ENCODE measurements at places on chromosomes 2 and 18.

DNA sequence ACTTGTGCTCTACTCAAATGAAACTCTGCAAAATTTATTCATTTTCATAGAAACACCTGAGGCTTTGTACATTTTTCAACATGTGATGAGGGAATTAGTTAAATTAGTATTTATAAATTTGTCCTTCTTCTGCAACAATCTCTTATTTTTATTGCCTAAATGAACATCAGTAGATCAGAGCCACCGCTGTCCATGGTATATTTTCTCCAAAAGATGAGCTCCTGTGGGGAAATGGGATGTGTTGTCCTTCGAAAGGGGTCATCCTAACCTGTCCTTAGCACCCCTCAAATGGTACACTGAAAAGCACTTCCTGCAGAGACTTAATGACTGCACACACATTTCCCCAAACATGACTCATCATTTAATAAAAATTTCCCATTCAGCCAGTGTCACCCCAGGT lies 714.6 kb downstream of the MBD2 start:
- no peak for DNase-seq

DNA sequence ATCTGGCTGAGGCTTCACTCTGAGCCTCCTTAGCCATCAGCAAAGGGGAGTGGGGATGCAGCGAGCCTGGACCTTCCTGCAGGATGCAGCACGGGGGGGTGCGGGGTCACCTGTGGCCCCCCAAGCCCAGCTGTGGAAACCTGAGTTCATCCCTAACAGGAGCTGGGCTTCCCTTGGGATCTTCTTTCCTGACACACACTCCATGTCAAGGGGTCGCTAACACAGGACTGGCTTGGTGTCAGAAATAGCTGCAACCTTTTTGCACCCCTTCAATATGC lies 174.7 kb downstream of the RTP5 start:
- DNase-seq = no peak

GRCh38 chr18:58128381-58129374 lies 84.7 kb downstream of the NEDD4L start:
- no peak for DNase-seq

DNA sequence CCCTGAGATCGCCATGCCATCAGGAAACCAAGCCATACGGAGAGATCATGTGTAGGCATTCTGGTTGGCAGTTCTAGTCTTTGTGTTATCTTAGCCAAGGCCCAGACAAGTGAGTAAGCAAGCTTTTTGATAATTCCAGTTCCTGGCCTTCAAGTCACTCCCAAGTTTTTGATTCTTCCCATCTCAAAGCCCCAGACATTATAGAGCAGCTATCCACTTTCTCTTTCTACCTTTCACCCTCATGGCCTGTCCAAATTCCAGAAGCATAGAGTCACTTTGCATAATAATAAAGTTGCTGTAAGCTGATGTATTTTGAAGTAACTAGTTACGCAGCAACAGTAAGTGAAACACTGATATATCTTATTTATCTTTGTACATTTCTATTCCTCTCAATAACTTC lies 26.8 kb upstream of the IL1RL1 start:
- no peak for DNase-seq

- DNase-seq = no peak
Measured at GRCh38 chr2:64145119-64145518, 899 bp upstream of the PELI1 start.

DNA sequence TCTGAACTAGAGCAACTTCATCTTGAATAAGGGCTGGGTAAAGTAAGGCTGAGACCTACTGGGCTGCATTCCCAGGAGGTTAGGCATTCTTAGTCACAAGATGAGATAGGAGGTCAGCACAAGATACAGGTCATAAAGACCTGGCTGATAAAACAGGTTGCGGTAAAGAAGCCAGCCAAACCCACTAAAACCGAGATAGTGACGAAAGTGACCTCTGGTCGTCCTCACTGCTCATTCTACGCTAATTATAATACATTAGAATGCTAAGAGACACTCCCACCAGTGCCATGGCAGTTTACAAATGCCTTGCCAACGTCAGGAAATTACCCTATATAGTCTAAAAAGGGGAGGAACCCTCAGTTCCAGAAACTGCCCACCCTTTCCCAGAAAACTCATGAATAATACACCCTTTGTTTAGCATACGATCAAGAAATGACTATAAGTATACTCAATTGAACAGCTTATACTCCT lies 109.1 kb downstream of the FIGN start:
- no peak for DNase-seq

DNA sequence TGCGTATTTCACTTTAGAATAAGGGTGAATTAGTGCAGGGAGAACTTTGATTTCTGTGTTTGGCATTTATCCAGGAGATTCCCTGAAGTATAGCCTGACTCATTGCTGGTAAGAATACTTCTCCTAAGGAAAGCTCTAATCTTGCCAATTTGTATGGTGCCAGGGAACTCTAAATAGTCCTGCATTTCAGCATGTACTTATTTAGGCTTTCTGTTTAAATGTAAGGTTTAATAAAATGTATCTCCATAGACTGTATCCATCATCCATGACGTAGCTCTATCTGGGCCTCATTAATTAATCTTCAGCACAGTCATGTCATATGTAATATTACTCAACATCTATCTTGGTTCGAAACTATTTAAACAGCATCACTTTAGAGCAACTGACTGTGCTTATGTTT lies 127.7 kb downstream of the DOK6 start:
- no peak for DNase-seq

DNA sequence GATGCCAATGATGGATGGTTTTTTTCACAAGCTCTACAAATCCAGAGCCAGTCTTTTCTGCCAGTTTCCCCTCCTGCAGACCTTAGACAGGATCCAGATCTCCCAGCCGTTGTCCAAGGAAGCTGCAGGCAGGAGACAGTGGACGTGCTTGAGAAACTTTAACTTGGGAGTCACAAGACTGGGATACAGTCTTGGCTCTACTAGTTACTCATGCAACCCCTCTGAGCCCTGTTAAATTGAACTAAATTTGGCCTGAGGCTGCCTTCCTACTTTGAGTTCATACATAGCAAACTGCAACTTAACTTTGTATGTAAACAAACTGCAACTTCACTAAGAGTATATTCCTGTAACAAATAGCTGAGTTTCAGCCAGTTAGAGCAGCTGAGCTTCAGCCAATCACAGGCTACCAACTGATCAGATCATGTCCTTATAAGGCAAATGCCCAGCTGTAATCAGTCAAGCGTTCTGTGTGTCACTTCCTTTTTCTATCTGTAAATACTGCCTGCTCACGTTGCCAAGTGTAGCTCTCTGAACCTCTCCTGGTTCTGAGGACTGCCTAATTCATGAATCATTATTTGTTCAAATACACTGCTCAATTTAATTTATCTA lies 140.9 kb downstream of the CAPN13 start:
- DNase-seq = no peak

- DNase-seq = no peak
Measured at GRCh38 chr2:97932975-97933662, 62.6 kb downstream of the TMEM131 start.

DNA sequence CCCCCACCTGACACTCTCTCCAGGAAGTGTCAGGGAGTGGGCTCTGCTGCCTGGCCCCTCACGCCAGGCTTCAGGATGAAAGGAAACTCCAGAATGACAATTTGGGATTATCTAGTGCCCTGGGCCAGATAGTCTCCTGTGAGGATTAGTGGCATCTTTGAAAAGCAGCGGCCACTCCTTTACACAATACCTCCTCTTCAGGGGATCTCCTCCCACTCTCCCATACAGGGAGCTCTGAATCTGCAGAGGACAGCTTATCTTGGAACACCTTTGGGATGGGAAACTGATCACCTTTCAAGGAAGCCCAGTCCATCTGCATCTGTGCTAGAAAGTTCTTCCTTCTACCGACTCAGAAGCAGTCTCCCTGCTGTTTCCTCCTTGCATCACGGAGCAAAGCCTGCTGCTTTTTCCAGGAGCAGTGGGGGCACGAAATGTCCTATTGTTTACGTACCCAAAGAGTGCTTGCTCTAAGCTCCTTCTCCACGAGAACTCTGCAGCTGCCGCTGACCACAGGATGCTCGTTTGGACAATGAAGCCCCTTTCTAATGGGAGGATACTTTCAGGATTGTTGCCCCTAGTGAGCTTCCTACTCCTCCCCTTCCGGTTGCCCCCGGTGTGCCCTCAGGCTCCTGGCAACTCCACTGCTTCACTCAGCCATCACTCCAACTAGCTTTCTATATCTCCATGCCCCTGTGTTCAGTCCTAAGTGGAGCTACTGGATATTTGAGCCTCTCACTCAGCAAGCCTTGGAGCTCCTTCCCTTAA lies 31.5 kb downstream of the SIX3 start:
- no peak for DNase-seq

- DNase-seq = no peak
Measured at GRCh38 chr2:108923019-108923700, 65.9 kb downstream of the EDAR start.

- DNase-seq = no peak
Measured at GRCh38 chr18:9293948-9294347, 40.6 kb upstream of the TWSG1 start.

- no peak for DNase-seq
Measured at GRCh38 chr18:9577361-9577760, 37.0 kb downstream of the PPP4R1 start.

- DNase-seq = no peak
Measured at GRCh38 chr2:12347066-12347493, 369.7 kb upstream of the TRIB2 start.

DNA sequence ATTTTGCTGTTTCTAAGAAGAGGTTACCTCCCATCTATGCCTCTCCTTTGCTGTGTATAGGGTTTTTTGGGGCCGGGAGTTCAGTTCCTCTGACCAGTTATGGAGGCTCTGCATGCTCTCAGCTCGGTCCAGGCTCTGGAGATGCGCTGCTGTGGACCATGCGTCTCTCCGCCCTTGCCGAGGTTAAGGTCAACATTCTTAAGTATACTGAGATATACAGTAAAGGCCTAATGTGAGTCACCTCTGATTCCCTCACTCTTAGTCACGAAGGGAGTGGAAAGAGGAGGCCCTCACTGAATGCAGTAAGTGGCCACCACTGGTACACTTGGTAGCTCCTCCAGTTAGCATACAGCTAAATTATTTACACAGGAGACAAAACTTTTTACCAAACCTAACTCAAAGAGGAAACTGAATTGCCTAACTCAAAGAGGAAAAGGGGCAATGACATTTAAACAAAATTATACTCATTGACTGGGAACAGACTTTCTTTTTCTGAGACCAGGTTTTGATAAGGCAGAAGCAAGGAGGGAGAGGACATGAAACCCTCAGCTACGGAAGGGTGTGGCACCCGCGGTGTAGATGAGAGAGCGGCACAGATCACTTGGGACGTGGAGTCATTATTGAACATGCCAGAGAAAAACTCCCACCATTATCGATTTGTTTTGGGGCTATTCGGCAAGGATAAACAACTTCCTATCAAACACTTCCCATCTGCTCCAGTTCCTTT lies 98.7 kb downstream of the COPS8 start:
- no peak for DNase-seq

DNA sequence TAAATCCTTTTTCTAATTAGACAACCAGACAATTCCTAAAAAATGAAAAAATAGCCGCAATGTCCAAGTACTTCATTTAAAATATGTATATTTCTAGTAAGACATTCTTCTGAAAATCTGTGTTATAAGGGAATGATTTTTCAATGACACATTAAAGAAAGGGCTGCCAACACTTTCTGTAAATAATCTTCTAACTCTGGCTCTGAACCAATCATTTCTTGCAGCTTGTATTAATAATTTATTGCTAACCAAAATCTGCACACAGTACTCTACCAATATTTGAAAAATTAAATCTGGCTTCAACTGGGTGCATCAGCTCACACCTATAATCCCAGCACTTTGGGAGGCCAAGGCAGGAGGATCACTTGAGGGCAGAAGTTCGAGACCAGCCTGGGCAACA lies 8.3 kb downstream of the NFU1 start:
- DNase-seq = no peak

- no peak for DNase-seq
Measured at GRCh38 chr2:20313659-20314058, 37.0 kb downstream of the PUM2 start.

- DNase-seq = no peak
Measured at GRCh38 chr2:201715459-201715858, 17.0 kb upstream of the MPP4 start.

DNA sequence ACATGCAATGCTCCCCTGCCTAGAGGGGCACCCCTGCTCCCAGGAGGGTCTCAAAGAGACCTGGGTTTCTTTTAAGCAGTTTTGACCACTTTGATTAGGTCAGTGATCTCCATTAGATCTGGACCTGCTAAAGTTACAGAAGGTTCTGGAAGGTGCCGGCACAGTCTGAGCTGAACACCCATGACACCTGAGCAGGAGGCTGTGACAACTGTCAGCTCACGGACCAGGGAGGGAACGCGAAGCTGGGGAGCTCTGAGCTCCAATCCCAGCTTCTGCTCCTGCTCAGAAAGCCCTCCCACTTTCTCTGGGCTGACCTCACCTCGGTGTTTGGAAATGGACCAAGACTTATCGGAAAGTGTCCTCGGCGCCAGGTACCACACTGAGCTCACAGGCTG lies 113.8 kb downstream of the NFATC1 start:
- DNase-seq = no peak

- no peak for DNase-seq
Measured at GRCh38 chr2:173854840-173855239, 110.3 kb downstream of the SP3 start.
